CD14-positive monocyte (primary cell): ENCODE measurements at places on chromosomes 11 and 22.

- DNase-seq = no peak
Observed at GRCh38 chr11:92357841-92358240, 133.2 kb downstream of the FAT3 start.

DNA sequence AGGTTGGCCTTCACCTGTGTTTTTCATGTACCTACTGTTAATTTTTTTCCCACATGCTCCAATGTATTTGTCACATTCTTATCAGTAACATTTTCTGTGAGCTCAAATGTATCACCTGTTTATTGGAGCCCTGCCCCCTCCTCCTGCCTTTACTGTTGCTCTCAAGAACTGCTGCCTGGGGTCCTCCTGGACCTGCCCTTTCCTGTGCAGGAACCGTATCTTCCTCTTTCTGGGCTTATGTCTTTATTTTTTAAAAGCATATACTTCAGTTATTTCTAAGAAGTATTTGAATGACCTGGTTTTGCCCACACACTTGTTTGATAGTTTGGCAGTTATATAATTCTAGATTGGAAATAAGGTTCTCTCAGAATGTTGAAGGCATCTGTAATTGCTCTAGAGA lies 5.9 kb downstream of the FAM118B start:
- DNase-seq = no peak

GRCh38 chr11:91538065-91538464 lies 686.6 kb upstream of the FAT3 start:
- no peak for DNase-seq

DNA sequence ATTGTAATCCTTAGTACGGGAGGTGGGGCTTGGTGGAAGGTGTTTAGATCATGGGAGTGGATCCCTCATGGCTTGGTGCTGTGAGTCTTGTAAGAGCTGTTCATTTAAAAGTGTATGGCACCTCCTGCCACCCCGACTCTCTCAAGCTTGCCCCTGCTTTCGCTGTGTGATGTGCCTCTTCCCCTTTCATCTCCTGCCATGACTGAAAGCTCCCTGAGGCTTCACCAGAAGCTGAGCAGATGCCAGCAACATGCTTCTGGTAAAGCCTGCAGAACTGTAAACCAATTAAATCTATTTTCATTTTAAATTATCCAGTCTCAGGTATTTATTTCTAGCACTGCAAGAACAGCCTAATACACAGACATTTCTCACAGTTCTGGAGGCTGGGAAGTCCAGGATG lies 40.8 kb downstream of the GAB2 start:
- DNase-seq = no peak

GRCh38 chr11:115887316-115887715 lies 383.1 kb upstream of the CADM1 start:
- no peak for DNase-seq

GRCh38 chr11:64196626-64197025 lies 9.9 kb upstream of the FERMT3 start:
- DNase-seq = no peak

DNA sequence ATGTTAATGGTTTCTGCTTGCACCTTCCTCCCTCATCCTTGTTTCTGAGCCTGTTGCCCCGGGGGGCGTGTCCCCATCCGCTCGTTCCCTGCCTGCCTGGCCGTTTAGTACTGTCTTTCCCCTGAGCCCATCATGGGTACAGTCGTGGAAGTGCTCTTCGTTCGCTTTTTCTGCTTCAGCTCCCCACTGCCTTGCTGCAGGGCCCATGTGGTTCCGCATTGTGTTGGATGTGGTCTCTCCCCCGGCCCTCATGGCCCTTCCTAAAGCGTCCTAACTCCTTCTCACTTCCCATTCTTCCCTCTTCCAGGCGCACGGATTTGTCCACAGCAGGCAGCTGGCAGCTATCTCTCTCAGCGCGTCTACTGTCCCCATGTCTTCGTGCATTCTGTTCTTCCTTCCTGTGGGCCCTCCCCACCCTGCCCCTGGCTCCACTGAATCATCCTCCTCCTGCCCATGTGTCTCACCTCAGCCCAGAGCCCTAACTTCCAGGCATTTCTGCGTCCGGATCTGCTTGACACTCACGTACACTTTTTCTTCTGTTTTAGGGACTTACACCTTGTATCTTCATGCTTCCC lies 98.1 kb downstream of the ZBTB16 start:
- DNase-seq = no peak
